ENCODE measurements at places on chromosomes 7 and 10.

- no peak for DNase-seq
Measured at GRCh38 chr7:45574416-45574668, 174 bp downstream of the ADCY1 start.

DNA sequence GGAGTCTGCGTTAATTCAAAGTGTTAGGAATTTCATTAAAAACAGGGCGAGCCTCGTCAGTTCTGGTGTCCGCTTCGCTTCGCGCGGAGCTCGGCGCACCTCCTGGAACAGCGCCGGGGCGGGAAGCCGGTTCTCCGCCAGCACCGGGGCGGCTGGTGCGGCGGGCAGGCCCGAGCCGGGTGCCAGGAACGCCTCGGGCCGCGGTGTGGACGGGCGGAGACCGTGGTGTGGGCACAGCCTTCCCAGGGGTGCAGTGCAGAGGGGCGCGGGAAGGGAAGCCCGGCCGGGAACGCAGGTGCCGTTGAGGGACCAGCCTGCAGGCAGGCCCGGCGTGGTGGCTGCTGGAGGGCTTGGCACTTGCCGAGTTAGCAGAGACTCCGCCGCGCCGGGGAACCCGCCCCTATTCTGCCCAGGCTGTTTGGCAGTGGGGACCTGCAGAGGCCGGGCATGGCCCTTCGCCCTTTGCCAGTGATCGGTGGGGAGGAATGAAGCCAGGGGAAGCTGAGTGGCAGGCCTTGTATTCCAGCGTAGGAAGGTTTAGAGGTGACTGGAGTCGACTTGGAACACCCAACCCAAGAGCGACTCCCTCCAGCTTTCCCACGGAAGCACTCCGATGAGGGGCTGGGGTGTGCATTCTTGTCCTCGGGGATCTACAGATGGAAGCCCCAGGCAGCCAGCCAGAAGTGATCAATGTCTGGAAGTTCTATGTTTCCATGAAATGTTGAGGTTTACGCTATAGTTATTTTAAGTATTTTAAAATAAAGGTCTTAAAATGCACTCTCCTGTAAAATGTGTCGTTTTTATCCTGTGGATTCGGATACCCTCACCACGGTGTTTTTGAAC, 945 bp upstream of the RHEB start:
- DNase-seq, result peak; percentile 14

DNA sequence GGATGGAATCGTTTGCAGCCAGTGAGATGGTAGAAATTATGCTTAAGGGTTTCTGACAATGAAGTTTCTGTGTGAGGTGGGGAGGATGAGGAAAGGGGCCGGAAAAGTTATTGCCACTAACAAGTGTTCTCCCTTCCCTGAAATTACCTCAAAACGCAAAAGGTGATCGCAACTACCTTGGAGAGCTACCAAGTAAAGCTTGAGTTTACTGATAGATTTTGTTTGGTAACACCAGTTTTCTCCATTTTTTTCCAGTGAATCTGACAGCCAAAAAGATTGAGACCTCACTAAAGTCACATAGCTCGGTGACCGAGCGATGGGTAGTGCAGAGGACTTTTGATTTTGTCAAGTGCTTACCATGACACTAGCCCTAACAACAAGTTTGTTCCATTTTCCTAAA, 1.6 kb downstream of the SUV39H2 start:
- DNase-seq, result no peak

- no peak for DNase-seq
Measured at GRCh38 chr7:66055321-66055956, 20.2 kb upstream of the ASL start.

GRCh38 chr10:51156926-51157325, 82.6 kb downstream of the PRKG1 start:
- no peak for DNase-seq

DNA sequence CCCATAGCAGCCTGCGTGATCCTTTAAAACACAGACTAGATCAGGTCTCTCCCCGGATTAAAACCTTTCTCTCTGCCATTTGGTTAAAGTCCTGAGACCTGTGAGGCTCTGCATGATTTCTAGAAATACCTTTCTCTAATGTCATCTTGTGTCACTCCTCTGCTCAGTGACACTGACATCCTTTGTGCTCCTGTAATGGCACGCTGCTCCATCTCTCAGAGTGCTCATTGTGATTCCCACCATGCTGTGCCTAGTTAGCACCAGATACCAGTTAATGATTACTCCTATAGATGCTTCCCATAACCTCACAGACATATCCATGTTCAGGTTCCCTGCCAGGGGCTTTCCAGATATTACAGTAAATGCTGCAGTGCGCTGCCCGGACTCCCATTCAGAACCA, 11.7 kb upstream of the OR9A2 start:
- no peak for DNase-seq

GRCh38 chr10:124535731-124536495, 74.3 kb downstream of the LHPP start:
- DNase-seq, result no peak

GRCh38 chr7:111357691-111358090, 204.6 kb downstream of the IMMP2L start:
- DNase-seq, result no peak

- DNase-seq, result no peak
Measured at GRCh38 chr7:130701650-130702049, 15.3 kb upstream of the TSGA13 start.

GRCh38 chr10:133347710-133348517, 741 bp downstream of the PRAP1 start:
- DNase-seq, result no peak

DNA sequence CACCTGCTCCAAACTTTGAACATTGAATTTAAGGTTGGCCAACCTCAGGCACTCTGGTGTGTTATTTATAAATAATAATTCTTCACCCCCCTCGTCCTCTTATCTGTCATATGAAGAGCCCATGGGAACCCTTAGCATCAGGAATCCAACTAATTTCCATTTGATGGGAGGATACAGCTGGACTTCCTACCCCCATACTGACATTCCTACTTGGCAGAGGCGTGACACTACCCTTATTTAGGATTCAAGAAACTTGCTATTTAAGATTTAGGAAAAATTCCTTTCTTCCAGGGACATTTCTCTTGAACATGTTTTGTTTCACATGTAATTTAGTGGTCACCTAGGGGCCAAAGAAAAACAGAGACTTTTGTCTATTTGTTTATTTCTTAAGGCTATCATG, 171.9 kb upstream of the NRP1 start:
- DNase-seq, result no peak

- no peak for DNase-seq
Measured at GRCh38 chr7:78845155-78845554, 608.3 kb downstream of the MAGI2 start.

- peak; percentile 63 for DNase-seq
Measured at GRCh38 chr7:132451161-132451560, 125.1 kb downstream of the PLXNA4 start.

- DNase-seq, result no peak
Measured at GRCh38 chr10:132322586-132323048, 9.4 kb upstream of the LRRC27 start.

DNA sequence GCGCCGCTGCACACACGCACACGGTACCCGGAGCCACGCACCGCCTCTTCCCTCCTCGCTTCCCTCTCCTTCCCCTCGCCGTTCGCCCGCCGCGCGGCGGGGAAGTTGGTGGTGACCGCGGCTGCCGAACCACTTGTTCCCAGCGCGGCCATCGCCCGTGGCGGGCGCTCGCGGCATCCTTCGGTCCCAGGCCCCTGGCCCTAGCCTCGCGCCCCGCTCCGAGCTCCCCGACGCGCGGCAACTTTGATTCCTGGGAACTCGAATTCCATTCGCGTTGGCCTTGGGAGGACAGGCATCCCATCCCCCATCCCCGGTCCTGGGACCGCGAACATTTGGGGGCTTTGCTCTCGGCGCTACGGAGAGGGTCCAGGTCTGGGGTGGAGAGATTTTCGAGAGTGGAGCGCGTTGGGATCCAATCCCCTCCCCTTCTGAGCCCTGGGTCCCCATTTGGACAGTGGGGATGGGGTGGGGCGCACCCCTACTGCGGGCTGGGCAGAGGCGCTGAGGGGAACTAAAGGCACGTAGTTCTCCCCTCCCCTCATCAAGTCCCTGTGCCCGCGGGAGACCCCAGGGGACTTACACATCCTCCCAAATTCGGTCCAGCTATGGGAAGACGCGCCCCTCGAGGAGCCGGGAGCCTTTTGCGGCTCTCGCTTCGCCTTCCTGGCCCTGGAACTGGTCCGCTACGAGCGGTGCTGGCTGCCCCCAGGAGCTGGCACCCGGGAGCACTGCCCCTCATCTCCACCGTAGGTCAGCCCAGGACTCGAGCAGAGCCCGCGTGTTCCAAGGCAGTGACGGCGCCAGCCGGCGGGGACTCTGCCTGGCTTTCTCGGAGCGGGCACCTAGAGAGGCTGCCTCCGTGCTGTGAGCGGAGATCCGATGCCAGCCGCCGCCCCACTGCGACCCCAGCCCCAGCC, 834 bp downstream of the CDH23 start:
- no peak for DNase-seq

DNA sequence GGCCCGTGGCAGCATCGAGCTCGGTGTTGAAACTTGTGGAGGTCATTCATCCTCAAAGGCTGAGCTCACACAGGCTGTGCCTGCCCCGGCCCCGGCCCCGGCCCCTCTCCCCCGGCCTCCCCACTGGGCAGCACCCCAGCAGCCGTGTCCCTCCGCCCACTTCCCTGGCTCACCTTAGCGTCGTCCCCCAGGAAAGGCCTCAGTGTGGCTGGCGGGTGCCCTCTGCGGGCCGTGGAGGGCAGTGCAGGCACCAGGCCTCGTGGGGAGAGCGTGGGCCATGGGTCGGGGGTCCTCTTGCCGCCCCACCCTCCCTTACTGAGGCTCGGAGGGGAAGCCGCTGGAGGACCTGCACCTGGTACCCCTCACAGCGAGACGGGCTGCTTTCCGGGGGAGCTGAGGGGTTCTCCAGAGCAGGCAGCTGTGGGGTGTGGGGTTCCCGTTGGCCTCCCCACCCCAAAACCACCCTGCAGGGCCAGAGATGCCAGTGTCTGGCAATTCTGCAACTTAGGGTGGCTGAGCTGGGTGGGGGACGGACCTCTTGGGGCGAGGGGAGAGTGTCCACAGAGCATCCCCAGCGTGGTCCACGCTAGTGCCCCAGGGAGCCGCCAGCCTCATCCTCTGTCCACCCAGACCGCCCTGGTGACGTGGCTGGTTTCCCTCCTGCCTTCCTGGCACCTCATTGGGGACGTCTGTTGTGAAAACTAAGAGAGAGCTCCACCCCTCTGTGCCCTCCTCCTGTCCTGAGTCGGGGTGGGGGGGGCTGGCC, 44.2 kb upstream of the DPYSL4 start:
- DNase-seq, result peak; percentile 47

GRCh38 chr7:55448526-55448925, 83.4 kb downstream of the LANCL2 start:
- no peak for DNase-seq

DNA sequence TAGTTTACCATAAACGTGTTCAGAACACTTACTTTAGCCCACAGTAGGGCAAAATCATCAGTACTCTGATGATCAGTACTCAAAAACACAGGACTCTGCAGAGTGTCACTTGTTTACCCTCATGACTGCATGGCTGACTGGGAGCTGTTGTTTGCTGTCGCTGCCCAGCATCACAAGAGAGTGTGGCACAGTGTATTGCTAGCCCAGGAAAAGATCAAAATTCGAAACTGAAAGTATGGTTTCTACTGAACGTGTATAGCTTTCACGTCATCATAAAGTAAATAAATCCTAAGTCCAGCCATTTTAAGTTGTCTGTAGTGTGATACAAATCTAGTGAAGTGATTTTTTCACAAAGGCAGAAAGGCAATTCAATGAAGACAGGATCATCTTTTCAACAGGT, 184.6 kb downstream of the RAMP3 start:
- no peak for DNase-seq

GRCh38 chr7:16462431-16462889, 3.1 kb downstream of the SOSTDC1 start:
- no peak for DNase-seq

DNA sequence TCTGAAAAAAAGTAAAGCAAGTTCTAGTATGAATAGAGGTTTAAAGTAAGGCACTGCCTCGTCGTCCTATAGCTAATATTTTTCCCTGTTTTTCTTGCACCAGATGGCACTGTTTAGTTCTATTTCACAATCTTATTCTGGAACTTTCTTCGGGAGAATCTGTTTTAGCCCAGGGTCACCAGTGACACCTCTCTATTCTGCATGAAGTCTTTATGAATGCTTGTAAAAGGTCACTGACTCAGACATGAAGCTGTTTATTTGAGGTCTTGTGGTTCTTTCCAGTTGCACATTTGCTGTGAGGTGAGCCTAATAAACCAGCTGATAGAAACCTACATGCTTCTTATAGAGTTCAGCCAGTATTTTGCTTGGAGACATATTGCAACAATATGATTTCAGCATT, 444.3 kb downstream of the AUTS2 start:
- no peak for DNase-seq

DNA sequence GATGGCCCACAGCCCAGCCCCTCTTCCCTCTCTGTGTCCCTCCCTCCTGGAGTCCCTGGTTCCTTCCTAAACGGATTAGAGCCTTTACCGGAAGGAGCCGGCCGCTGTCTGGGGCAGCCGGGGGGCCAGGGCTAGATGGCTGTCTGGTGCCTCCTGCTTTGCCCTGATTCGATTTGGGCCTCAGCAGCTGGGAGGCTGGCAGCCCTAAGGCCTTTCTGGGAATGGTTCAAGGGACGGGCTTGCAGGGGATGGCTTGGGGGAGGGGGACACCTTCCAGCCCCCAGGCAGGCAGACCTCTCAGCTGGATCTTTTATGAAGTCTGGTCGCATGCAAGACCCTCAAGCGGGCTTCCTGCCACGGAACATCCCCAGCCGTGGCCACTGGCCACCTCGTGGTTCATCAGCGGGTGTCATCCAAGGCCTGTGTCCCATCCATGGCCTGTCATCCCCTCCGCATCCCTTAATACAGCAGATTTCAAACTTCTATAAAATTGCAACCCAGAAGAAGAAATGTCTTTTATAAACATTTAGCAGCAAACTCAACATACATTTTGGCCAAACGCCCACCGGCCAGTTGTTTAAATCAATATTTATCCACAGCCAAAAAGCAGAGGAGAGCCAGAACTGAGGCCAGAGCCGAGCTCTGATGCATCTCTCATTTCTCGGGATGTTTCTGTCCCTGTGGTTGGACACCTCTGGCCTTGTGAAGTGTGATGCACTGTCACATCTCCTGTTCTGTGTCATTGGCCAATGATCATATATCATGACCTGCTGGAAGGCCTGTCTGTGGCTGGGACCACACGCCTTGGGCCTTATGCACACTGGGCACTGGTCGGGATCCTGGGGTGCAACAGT, 52.0 kb downstream of the GTF2IRD1 start:
- no peak for DNase-seq

GRCh38 chr10:22704471-22704911, 9.9 kb downstream of the PIP4K2A start:
- no peak for DNase-seq

DNA sequence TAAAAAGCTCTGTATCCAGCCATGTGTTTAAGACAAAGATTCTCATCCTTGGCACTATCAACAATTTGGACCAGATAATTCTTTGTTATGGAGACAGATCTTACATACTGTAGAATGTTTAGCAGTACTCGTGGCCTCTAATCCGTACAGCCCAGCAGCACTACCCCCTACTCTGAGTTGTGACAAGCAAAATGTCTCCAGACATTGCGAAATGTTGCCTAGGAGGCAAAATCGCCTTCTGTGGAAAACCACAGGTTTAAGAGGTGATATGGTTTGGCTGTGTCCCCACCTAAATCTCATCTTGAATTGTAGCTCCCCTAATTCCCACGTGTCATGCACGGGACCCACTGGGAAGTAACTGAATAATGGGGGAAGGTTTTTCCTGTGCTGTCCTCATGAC, 186.7 kb downstream of the CHCHD3 start:
- DNase-seq, result no peak

- DNase-seq, result no peak
Measured at GRCh38 chr7:131517218-131517923, 39.1 kb downstream of the PODXL start.

GRCh38 chr7:32001948-32002347, 68.3 kb downstream of the PDE1C start:
- no peak for DNase-seq

All from effector memory CD8-positive, alpha-beta T cell (primary cell).